Fibroblast of the conjunctiva (primary cell): ENCODE measurements at places on chromosomes 6 and 20.

DNA sequence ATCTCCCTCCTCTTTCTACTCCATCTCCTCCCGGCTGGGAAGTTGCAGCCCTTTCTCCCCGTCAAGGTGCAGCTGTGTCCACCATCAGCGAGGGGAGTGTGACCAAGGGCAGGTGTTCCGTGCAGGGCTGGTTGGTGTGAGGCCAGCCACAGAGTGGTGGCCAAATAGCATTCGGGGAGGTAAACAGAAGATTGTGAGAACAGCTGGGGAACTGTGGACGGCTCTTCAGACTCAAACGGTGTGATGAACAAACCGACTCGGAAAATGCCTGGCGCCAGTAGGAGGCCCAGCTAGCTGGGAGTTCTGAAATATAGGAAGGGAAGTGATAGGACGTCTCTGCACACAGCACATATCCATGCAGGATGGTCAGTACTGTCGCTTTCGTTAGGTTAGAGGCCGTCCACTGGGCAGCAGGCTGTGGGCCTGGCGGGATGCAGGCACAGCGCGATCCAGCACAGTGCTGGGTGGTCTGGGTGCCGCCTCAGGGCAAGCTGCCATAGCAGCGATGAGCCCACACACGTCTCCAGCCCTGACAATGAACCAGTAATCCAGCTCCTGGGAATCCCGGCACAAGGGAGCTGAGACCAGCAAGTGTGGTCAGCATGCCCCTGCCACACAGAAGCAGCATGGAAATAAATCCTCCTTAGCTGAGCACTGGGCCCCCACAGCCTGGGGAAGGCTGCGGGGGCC lies 258.1 kb downstream of the TAF4 start:
- no peak for DNase-seq

DNA sequence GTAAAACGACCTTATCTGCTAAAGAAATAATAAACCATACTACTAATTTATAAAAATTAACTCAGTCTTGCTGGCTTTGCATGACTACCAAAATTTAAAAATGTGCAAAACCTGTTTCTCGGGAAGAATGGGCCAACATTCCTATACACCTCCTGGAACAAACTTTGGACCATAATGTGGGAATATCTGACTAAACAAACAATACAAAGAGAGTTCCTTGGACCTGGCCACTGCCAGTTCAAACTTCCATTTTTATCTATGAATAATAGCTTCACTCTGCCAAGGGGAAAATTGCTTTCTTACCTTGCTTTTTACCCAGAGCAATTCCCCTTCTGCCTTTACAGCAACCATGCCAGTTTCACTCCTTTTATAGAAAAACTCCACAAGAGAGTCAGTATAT lies 38.7 kb upstream of the POU5F1 start:
- DNase-seq, result no peak

- DNase-seq, result no peak
Measured at GRCh38 chr6:113361014-113361645, 496.0 kb upstream of the MARCKS start.

GRCh38 chr6:11918739-11919605 lies 93.1 kb upstream of the HIVEP1 start:
- DNase-seq, result no peak

- no peak for DNase-seq
Measured at GRCh38 chr6:76779068-76779467, 684.2 kb downstream of the HTR1B start.
